Activated CD4-positive, alpha-beta T cell treated with anti-CD3 and anti-CD28 coated beads for 4 hours (primary cell): ENCODE measurements at places on chromosomes 1 and 21.

DNA sequence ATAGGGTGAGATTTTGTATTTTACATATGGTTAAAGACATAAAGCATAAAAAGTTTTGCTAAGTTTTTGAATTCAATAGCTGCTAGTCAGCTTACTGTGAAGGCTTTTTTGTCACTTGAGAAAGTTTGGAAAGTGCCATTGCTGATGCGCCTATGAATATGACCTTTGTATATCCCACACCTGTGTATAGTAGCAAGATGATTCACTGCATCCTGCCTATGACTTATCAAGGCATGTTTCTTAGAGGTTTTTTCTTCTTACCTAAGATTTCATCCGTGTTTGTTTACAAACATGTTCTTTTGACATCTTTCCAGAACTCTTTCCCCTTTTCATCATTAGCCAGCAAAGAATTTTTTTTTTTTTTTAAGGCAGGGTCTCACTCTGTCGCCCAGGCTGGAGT lies 51.5 kb downstream of the PRKAA2 start:
- no peak for DNase-seq

DNA sequence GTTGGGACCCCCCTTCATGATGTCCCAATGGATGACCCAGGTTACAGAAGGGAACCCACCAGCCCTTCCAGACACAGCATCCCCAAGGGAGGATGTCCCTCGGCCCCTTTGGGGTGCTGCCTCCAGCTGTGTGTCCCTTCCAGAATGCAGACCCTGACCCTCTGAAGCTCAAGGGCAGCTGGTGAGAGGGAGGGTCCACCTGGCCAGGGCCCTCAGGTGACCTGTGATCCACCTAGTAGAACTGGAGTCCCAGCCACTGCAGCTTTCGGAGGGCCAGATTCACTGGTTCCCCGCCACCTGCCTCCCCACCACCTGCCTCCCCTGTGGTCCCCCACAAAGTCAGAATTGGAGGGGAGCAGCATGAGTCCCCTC lies 9.6 kb upstream of the TFF1 start:
- DNase-seq = no peak

- no peak for DNase-seq
Observed at GRCh38 chr1:100134872-100135271, 1.9 kb downstream of the TRMT13 start.

DNA sequence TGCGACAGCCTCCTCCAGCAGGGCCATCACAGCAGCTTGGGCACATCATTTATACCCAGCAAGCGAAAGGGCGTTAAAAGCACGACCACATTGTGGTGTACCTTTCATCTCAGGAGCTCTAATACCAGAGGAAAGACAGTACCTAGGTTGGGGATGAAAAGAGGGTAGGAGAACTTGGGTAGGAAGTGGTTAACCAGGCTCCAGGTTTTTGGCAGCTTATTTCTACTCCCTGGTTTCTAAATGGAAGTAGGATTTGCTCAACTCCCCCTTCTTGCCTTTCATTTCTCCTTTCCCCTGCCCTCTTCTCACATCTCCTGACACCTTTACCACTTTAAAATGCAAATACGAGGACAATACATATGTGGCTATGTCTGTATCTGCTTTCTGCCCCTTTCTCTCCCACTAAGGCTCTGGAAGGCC lies 30.2 kb downstream of the FAM177B start:
- no peak for DNase-seq

GRCh38 chr21:45525153-45525909 lies 16.9 kb downstream of the SLC19A1 start:
- no peak for DNase-seq

- no peak for DNase-seq
Observed at GRCh38 chr1:22920734-22921451, 51.8 kb downstream of the LACTBL1 start.

GRCh38 chr1:210159211-210159610 lies 73.4 kb upstream of the SERTAD4 start:
- DNase-seq = no peak

- DNase-seq = no peak
Observed at GRCh38 chr1:62314454-62315350, 4.5 kb downstream of the KANK4 start.

DNA sequence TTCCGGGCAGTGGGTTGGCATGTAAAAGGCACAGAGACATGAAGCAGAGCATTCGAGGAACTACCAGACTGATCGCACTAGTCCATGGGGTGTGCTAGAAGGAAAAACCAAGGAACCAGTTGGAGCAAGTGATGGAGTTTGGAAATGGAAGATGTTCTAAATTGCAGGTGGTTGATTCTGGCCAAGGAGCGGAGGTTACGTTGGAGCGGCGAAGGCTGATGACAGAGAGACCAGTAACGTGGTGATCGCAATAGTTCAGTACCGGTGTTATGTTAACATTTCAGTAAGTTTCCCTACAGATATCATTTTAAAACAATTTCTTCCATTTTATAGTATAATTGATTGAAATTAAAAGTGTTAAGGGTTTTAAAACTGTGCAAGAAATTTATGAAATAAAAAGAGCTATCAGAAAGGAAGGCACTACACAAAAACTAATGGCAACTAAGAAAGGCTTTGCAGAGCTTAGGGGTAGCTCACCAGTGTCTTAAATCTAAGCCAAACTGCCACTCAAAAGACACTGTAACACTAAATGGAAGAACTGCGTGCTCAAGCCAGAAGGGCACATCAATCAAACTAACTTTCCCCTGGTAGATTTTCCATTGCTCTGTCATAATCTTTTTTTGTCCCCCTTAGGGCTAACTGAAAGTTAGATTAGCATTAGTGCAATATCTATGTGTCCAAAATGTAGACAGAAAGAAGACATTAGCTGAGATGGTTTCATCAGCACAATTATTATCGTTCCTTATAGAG lies 11.3 kb upstream of the HEATR1 start:
- DNase-seq = no peak

GRCh38 chr1:165650981-165651625 lies 20.1 kb downstream of the MGST3 start:
- DNase-seq = no peak

- DNase-seq = no peak
Observed at GRCh38 chr1:44305962-44306422, 49.1 kb downstream of the ERI3 start.

GRCh38 chr1:180029524-180030135 lies 75.0 kb downstream of the CEP350 start:
- no peak for DNase-seq

DNA sequence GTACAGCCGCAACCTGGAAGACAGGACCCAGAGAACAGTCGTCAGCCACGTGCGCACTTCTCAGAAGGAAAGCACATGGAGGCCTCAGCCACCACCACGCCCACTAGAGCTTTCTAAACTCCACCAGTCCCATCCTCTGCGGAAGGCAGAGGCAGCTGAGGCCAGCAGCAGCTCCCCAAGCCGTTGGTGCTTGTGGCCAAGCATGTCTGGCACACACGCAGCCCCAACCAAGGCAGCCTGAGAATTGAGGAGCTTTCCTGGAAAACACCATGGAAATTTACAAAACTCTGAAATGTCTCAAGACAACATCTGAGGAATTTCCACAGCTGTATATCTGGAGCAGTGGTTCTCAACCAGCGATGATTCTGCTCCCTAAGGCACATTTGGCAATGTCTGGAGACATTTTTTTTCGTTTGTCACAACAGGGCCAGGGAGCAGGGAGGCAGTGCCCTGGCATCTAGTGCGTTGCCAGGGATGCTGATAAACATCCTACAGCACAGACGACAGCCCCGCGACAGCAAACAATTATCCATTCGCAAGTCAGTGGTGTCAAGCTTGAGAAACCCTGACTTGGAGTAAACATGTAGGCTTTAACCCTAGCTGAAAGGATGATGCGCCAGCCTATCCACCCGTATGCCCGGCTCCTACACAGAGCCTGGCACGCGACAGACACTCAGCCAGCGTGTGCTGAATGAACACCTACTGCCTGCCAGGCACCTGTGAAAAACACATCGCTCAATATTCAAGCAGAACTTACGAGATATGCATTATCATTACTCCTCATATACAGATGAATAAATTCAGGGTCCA lies 24.7 kb downstream of the NPHP4 start:
- no peak for DNase-seq
